ENCODE measurements at places on chromosomes 2 and 18.

- H3K4me1 ChIP-seq = no peaks in the 10 kb centered on the region
- no peak for DNase-seq
- no peak overlapping the region for H3K4me3 ChIP-seq
- H3K36me3 ChIP-seq = no peaks in the 10 kb centered on the region
- H3K27ac ChIP-seq = no peak overlapping the region
Measured at GRCh38 chr2:221343524-221343923, 228.6 kb downstream of the EPHA4 start.

GRCh38 chr2:156110890-156111289 lies 221.6 kb downstream of the NR4A2 start:
- H3K4me3 ChIP-seq = no peak overlapping the region
- DNase-seq = no peak
- no peaks in the 10 kb centered on the region for H3K36me3 ChIP-seq
- H3K27ac ChIP-seq = no peak overlapping the region
- H3K4me1 ChIP-seq = no peaks in the 10 kb centered on the region
- H3K27me3 ChIP-seq = no peaks in the 10 kb centered on the region

DNA sequence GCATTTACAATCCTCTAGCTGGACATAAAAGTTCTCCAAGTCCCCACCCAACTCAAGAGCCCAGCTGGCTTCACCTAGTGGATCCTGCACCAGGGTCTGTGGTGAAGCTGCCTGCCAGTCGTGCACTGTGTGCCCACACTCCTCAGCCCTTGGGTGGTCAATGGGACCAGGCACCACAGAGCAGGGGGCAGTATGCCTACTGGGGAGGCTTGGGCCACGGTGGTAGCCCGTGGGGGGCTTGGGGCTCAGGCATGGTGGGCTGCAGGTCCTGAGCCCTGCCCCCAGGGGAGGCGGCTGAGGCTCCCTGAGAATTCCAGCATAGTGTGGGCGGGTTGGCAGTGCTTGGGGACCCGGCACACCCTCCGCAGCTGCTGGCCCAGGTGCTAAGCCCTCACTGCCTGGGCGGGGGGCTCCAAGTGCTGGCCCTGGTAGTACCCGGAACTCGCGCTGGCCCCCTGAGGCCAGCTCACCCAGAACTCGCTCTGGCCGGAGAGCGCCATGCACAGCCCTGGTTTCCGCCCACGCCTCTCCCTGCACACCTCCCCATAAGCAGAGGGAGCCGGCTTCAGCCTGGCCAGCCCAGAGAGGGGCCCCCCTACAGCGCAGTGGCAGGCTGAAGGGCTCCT lies 1473.4 kb downstream of the SUCLG1 start:
- no peak for DNase-seq
- no peak overlapping the region for H3K4me3 ChIP-seq

GRCh38 chr2:172375251-172375650 lies 52.1 kb upstream of the ITGA6 start:
- no peaks in the 10 kb centered on the region for H3K27me3 ChIP-seq
- H3K4me3 ChIP-seq = no peak overlapping the region
- no peaks in the 10 kb centered on the region for H3K36me3 ChIP-seq
- no peak overlapping the region for H3K27ac ChIP-seq
- DNase-seq = no peak

DNA sequence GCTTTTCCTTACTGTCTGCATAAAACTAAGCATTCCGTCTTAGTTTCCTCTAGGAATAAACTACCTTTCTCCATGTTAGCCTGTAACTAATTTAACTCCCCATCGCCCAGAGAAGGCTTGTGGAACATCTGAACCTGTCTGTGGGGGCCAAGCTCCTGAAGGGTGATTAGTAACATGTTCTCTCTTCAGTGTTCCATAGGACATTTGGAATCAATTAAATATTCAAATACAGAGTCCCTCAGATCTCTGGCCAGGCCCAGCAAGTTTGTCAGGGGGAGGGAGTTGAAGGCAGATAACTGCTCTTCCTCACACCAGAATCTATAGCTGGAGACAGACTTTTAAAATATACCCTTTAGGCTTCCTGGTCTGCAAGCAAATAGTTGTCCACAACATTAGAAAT lies 8.8 kb downstream of the RDH14 start:
- no peaks in the 10 kb centered on the region for H3K27me3 ChIP-seq
- peak overlapping the region; percentile 39 for H3K27ac ChIP-seq
- DNase-seq = no peak
- no peak overlapping the region for H3K4me3 ChIP-seq

DNA sequence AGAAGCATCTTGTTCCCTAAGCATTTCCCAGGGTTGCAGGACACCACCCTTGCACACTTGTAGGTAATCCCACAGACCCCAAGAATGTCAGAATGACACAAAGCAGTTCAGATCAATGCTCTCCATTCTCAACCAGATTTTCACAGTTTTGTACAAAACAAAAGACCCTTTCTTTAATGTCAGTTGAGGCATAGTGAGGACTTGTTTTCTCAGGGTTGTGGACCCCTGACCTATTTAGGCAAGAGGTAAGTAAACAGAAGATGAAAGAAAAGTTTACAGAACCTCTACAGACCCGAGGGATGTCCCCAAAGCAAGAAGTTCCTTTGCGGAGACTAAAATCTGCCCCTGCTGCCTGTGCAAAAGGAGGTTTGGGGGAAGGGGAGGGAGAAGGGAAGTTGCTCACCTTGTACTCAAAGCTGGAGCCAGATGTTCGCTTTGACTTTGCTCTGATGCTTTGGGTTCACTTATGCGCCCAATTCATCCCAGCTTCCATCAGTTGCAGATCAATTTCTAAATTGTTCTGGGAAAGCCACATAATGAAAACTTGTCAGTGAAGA lies 635.4 kb downstream of the EPHA4 start:
- H3K27me3 ChIP-seq = no peaks in the 10 kb centered on the region
- H3K4me3 ChIP-seq = no peak overlapping the region
- no peak for DNase-seq
- H3K36me3 ChIP-seq = no peaks in the 10 kb centered on the region
- no peak overlapping the region for H3K27ac ChIP-seq
- H3K4me1 ChIP-seq = no peaks in the 10 kb centered on the region

DNA sequence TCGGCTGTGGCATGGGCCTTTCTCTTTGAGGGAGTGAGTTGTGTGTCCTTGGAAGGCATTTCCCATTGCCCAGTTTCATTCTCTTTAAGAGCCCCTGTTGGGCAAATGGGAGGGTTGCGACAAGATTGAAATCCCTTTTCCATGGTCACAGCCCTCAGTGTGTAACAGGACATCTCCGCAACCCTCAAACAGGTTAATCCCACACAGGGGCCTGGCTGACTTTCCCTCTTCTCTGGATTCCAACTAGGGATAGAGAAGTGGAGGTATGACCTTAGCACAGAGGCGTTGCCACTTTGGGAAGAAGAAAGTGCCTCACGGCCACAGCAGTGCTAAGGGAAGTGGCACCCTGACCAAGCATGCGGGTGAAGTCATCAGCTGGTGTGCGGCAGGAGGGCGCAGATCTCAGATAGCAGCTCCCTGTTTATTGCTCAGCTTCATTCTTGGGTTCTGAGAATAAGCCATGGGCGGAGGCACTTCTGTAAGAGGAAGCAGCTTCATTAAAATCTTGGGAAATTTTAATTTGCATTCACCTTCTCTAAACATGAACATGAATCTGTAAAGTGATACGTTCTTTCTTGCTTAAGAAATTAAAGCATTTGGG lies 256.5 kb downstream of the GBX2 start:
- H3K4me3 ChIP-seq = no peak overlapping the region
- no peaks in the 10 kb centered on the region for H3K4me1 ChIP-seq
- H3K27me3 ChIP-seq = no peaks in the 10 kb centered on the region
- peaks cover 3% of the 10 kb centered on the region for H3K36me3 ChIP-seq
- no peak for DNase-seq

- H3K27me3 ChIP-seq = no peaks in the 10 kb centered on the region
- no peak for DNase-seq
- no peak overlapping the region for H3K4me3 ChIP-seq
- no peak overlapping the region for H3K27ac ChIP-seq
Measured at GRCh38 chr2:65053199-65053598, 3.0 kb upstream of the CEP68 start.

DNA sequence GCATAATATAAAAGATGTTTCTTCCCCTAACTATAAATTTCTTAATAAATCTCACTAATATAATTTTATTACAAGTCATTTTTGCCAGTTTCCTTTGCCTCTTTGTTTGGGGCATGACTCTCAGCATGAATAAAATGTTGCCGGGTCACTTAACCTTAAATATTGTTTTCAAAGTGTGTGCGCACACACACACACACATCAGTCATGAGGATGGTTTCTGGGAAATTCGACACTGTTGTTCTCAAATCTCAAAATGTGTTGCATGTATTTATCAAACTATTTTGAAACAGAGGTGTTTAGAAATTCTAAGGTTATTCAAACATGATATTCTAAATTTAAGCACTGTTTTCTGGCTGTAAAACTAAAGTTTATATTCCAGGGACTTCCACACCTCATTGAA lies 31.5 kb downstream of the FAP start:
- no peaks in the 10 kb centered on the region for H3K27me3 ChIP-seq
- no peaks in the 10 kb centered on the region for H3K36me3 ChIP-seq
- no peak for DNase-seq
- H3K4me3 ChIP-seq = no peak overlapping the region
- no peaks in the 10 kb centered on the region for H3K4me1 ChIP-seq
- no peak overlapping the region for H3K27ac ChIP-seq

GRCh38 chr2:36886664-36887063 lies 79.7 kb downstream of the STRN start:
- DNase-seq = no peak
- no peak overlapping the region for H3K27ac ChIP-seq
- no peak overlapping the region for H3K4me3 ChIP-seq
- H3K4me1 ChIP-seq = no peaks in the 10 kb centered on the region

DNA sequence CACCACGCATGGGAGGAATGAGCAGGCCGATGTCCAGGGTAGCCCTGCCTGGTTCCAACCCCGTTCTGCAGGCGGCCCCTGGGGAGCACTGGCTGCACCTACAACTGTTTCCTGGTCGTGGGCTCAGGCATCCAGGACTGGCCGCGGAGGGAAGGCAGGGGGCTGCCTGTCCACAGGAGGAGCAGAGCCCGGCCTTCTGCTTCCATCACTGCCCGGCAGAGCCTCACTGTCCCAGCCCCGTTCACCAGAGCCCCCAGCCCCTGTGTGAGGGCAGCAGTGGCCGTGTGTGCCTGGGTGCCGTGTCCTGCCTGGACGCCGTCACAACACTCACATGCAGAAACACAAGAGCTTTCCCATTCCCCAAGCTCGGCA lies 56.2 kb downstream of the KCNG2 start:
- no peaks in the 10 kb centered on the region for H3K36me3 ChIP-seq
- no peaks in the 10 kb centered on the region for H3K27me3 ChIP-seq
- H3K4me3 ChIP-seq = no peak overlapping the region
- no peak for DNase-seq

All from aorta (tissue), 5 donors.